Breast epithelium (tissue), 4 donors: ENCODE measurements at places on chromosomes 5 and 9. TPM values are rescaled to one million over a fixed set of nuclear protein-coding genes. Genes with fewer than 3 reads are reported as not detected.

DNA sequence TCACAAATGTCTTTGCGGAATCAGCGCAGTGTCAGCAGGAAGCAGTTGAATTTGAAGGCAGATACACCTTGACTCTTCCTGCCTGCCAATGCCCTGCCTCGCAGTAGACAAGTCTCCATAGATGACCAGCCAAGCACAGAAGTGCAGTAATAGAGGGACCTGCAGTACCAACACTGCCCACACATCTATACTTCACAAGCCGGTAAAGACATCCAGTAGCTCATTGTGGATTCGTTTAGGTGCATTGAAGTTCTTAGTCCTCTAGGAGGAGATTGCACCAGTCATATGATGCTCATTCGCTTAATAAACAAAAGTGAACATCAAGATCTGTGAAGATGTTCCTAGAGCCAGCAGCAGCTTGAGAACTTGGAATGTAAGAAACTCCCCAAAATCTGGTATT is 7.1 kb upstream of the IFNA2 start:
- no peaks in the 10 kb centered on the region for H3K27me3 ChIP-seq
- H3K36me3 ChIP-seq: no peaks in the 10 kb centered on the region
- DNase-seq: no peak
- no peak overlapping the region for H3K4me3 ChIP-seq
- H3K4me1 ChIP-seq: no peaks in the 10 kb centered on the region

Gene NKD2
- 16.7 TPM for total RNA-seq

GRCh38 chr5:95627971-95628810 is 8.3 kb downstream of the GPR150 start:
- no peak overlapping the region for H3K27ac ChIP-seq

Gene AQP3
- 19.0 TPM for total RNA-seq

DNA sequence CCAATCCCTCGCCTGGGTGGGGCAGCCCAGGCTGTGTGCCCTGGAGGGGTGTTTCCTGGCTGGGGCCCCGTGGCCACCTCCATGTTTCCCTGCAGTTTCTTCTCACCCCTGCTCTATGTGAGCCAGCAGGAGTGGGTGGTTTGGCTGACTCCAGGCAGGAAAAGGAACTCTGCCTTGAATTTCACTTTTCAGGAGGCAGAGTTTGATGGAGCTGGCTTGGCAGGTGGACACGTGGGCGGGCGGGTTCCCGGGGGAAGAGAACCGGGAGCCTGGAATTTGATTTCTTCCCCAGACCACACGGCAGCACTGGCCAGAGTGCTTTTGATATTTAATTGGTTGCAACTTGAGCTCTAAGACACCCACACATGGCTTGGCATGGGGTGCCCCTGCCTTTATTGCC is 119.8 kb upstream of the PANK3 start:
- H3K4me3 ChIP-seq: peak overlapping the region; percentile 33
- DNase-seq: no peak
- H3K4me1 ChIP-seq: peaks cover 7% of the 10 kb centered on the region
- no peaks in the 10 kb centered on the region for H3K36me3 ChIP-seq
- H3K27ac ChIP-seq: no peak overlapping the region
- H3K27me3 ChIP-seq: no peaks in the 10 kb centered on the region

GRCh38 chr5:28499766-28500290 is 1461.4 kb upstream of the CDH9 start:
- H3K4me1 ChIP-seq: no peaks in the 10 kb centered on the region
- no peaks in the 10 kb centered on the region for H3K36me3 ChIP-seq
- H3K4me3 ChIP-seq: no peak overlapping the region
- no peaks in the 10 kb centered on the region for H3K27me3 ChIP-seq
- DNase-seq: no peak

DNA sequence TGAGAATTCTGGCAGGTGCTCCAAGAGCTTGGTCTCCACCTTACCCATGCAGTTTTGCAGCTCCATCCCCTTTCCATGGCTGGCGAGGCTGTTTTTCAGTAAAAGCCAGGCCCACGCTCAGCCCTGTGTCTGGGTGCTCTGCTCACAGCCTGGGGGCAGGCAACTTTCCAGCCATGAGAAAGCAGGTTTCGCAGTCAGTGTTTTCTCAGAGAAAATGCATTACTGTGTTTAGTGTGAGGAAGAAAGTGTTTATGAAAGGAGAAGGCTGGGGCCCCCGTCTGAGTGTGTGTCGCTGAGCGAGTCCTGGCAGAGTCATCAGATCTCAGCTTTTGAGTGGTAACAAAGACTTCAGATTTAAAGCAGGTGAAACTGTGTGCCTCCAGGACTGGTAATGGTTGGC is 248.1 kb downstream of the IRX1 start:
- no peak for DNase-seq
- H3K36me3 ChIP-seq: no peaks in the 10 kb centered on the region
- no peak overlapping the region for H3K27ac ChIP-seq
- no peaks in the 10 kb centered on the region for H3K27me3 ChIP-seq
- H3K4me3 ChIP-seq: no peak overlapping the region

GRCh38 chr5:151903243-151903653 is 21.4 kb downstream of the GLRA1 start:
- no peak overlapping the region for H3K27ac ChIP-seq
- H3K4me1 ChIP-seq: no peaks in the 10 kb centered on the region
- H3K36me3 ChIP-seq: no peaks in the 10 kb centered on the region
- no peaks in the 10 kb centered on the region for H3K27me3 ChIP-seq
- no peak for DNase-seq
- H3K4me3 ChIP-seq: no peak overlapping the region

GRCh38 chr9:23088932-23089364 is 642.3 kb downstream of the DMRTA1 start:
- no peak overlapping the region for H3K27ac ChIP-seq
- no peaks in the 10 kb centered on the region for H3K36me3 ChIP-seq
- no peaks in the 10 kb centered on the region for H3K4me1 ChIP-seq
- DNase-seq: no peak
- H3K4me3 ChIP-seq: no peak overlapping the region

GRCh38 chr5:10102706-10103497 is 146.8 kb downstream of the ATPSCKMT start:
- no peaks in the 10 kb centered on the region for H3K27me3 ChIP-seq
- no peaks in the 10 kb centered on the region for H3K4me1 ChIP-seq
- H3K36me3 ChIP-seq: no peaks in the 10 kb centered on the region
- no peak overlapping the region for H3K4me3 ChIP-seq
- no peak for DNase-seq
- H3K27ac ChIP-seq: no peak overlapping the region

DNA sequence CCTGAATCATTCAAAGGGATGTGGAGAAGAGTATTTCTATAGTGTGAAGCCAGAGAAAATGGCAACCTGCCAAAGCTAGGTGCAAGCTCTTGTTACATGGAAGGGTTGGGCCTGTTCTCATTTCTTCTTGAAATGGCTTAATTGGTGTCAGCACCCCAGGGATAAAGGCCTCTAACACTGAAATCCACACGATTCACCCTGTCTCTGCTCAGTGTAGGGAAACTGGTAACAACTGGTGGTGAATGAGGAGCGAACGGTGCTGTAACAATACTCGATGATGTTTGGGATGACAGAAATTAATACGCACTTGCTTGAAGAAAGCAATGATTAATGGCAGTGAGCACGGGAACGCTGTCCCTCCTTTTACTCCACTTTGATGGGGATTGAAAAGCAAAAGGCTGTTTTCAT is 16.2 kb downstream of the PBX3 start:
- no peak for DNase-seq
- no peak overlapping the region for H3K4me3 ChIP-seq
- H3K27me3 ChIP-seq: no peaks in the 10 kb centered on the region
- no peak overlapping the region for H3K27ac ChIP-seq

- DNase-seq: no peak
- H3K27me3 ChIP-seq: no peaks in the 10 kb centered on the region
- H3K36me3 ChIP-seq: no peaks in the 10 kb centered on the region
- H3K4me3 ChIP-seq: no peak overlapping the region
Observed at GRCh38 chr5:57751710-57752109, 269.1 kb upstream of the ACTBL2 start.

Gene PCDHGA7
- 3.7 TPM for total RNA-seq

DNA sequence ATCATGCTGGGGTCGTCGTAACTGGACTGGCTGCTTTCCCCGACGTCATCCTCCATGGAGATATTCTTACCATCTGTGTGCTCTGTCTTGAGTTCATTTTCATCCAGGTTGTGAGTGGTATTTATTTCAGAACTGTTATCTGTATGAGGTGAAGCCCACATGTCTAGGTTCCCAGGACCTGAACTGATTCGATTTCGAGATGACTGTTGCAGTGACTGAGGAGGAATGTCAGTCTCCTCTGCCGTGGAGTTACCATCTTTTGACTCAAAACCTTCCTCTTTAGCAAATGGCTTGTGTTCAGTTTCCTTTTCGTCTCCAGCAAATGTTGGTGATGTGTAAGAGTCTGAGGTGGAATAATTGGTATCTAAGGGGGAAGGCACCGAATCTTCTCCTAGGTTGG is 55.2 kb upstream of the PCA3 start:
- H3K36me3 ChIP-seq: no peaks in the 10 kb centered on the region
- H3K27ac ChIP-seq: no peak overlapping the region
- H3K4me3 ChIP-seq: no peak overlapping the region
- no peak for DNase-seq

DNA sequence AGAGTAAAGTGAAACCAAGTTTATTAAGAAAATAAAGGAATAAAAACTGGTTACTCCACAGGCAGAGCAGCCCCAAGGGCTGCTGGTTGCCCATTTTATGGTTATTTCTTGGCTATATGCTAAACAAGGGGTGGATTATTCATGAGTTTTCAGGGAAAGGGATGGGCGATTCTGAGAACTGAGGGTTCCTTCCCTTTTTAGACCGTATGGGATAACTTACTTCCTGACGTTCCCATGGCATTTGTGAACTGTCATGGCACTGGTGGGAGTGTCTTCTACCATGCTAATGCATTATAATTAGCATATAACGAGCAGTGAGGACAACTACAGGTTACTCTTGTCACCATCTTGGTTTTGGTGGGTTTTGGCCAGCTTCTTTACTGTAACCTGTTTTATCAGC is 323.9 kb upstream of the PTGER4 start:
- no peaks in the 10 kb centered on the region for H3K27me3 ChIP-seq
- no peak overlapping the region for H3K4me3 ChIP-seq
- no peak overlapping the region for H3K27ac ChIP-seq
- DNase-seq: no peak
- H3K4me1 ChIP-seq: no peaks in the 10 kb centered on the region
- no peaks in the 10 kb centered on the region for H3K36me3 ChIP-seq

Gene PDZD2
- total RNA-seq: 16.8 TPM

GRCh38 chr5:33850100-33850594 is 41.6 kb downstream of the ADAMTS12 start:
- no peak overlapping the region for H3K4me3 ChIP-seq
- H3K4me1 ChIP-seq: no peaks in the 10 kb centered on the region
- no peaks in the 10 kb centered on the region for H3K27me3 ChIP-seq
- no peak overlapping the region for H3K27ac ChIP-seq

Gene ADAMTS16
- 0.15 TPM for total RNA-seq

Gene LHFPL2
- 61.8 TPM for total RNA-seq

DNA sequence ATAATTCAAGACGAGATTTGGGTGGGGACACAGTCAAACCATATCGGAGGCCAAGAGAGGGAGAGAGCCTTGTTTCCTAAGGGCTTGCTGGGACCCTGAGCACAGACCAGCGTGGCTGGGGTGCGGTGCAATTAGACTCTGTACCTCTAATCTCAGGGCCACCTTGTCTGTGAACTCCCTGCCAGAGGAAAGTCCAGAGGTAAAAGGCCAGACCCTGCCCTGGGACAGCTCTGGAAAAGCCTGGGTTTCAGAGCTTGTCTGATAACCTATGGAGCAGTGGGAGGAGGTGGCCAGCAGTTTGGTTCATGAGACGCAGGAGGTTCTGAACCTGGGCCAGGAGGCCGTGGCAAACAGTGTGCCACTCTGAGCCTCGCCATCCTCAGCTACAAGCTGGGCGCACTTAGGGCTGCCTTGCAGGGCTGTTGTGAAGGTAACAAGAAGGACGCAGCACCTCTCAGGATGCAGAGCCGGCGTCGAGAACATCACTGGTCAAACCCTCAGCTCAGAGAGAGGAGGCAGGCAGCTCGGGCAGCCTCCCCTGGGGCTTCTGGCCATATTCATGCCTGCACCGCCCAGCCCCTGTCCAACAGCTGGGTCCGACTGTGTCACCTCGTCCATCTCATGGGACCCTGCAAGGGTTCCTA is 4.8 kb upstream of the DOLPP1 start:
- no peak overlapping the region for H3K4me3 ChIP-seq
- no peaks in the 10 kb centered on the region for H3K27me3 ChIP-seq

Gene ADAMTSL2
- total RNA-seq: 0.44 TPM

- H3K4me1 ChIP-seq: no peaks in the 10 kb centered on the region
- peak overlapping the region; percentile 75 for H3K4me3 ChIP-seq
- H3K36me3 ChIP-seq: no peaks in the 10 kb centered on the region
- peak; percentile 37 for DNase-seq
- peak overlapping the region; percentile 95 for H3K27ac ChIP-seq
- peaks cover 3% of the 10 kb centered on the region for H3K27me3 ChIP-seq
Observed at GRCh38 chr5:2755681-2756171, 4.2 kb upstream of the IRX2 start.

- H3K4me1 ChIP-seq: no peaks in the 10 kb centered on the region
- no peak overlapping the region for H3K4me3 ChIP-seq
- H3K36me3 ChIP-seq: no peaks in the 10 kb centered on the region
- H3K27ac ChIP-seq: peak overlapping the region; percentile 39
- no peaks in the 10 kb centered on the region for H3K27me3 ChIP-seq
- no peak for DNase-seq
Observed at GRCh38 chr9:15220658-15221318, 86.2 kb downstream of the TTC39B start.

DNA sequence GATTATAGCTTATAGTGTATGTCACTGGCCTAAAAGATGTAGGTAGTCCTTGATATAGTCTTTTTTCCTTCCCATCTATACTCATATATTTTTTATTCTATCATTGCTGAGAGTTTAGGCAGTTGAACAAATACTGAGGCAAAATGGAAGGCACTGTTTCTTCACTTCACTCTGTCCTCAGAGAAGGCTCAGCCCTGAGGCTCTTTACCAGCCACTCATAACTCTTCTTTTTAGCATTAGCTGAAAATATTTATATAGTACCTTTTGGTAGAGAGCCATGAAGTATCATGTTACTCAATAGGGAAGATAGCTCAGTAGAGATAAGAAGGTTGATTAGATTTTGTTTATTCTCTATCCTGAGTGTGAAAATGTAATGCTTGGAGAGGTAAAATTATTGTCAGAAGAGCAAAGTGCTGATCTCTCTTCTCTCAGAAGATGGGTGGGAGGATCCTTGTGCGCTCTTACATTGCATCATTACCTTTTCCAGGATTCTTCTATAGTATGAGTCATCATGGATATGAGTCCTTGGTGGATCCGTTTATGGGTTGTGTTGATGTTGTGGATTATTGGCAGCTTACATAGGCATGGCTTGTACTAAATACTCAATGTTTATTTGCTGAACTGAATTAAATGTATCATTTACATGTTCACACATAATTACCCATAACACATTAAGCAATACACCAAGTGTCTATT is 88.1 kb downstream of the ANXA1 start:
- no peak for DNase-seq
- no peak overlapping the region for H3K4me3 ChIP-seq
- no peaks in the 10 kb centered on the region for H3K4me1 ChIP-seq
- H3K36me3 ChIP-seq: no peaks in the 10 kb centered on the region
- H3K27me3 ChIP-seq: no peaks in the 10 kb centered on the region

Gene TMEM38B
- 22.4 TPM for total RNA-seq

Gene FER
- 27.8 TPM for total RNA-seq

Gene PDE8B
- total RNA-seq: 57.1 TPM

GRCh38 chr9:101437806-101438232 is 2.2 kb upstream of the ALDOB start:
- H3K4me3 ChIP-seq: no peak overlapping the region
- H3K27me3 ChIP-seq: peaks cover 4% of the 10 kb centered on the region
- H3K36me3 ChIP-seq: no peaks in the 10 kb centered on the region
- H3K27ac ChIP-seq: no peak overlapping the region
- no peaks in the 10 kb centered on the region for H3K4me1 ChIP-seq

- DNase-seq: no peak
- no peaks in the 10 kb centered on the region for H3K27me3 ChIP-seq
- H3K4me1 ChIP-seq: no peaks in the 10 kb centered on the region
Observed at GRCh38 chr5:39169081-39169480, 50.3 kb downstream of the FYB1 start.
